Retina (tissue), 1 donor: ENCODE measurements at places on chromosomes 2 and 18.
A peak's percentile ranks its signal among the peaks of the same experiment; 100 is the strongest.

GRCh38 chr18:58581265-58581664 is 47.6 kb downstream of the ALPK2 start:
- no peak for DNase-seq

- no peak for DNase-seq
Observed at GRCh38 chr2:133240491-133241223, 327.6 kb downstream of the NCKAP5 start.

DNA sequence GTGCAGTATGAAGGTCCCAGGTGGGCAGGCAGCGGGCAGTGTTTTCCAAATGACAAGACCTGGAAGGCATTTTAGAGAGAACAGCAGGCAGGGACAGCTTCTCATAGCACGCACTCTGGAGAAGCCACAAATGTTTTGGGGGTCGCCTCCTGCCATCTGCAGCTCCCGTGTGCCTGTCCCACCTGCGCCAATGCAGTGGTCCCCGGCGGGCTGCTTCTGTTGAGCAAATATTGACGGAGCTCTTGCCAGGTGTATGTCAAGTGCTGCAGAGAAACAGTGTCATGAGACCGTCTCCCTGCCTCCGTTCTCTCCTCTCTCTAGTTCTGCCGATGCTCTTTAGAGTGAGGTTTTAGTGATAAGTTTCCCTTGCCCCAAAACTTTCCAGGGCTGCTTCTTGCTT is 174.8 kb downstream of the LDLRAD4 start:
- no peak for DNase-seq

GRCh38 chr2:207123335-207123744 is 42.4 kb downstream of the KLF7 start:
- peak; percentile 75 for DNase-seq

GRCh38 chr2:183696028-183696427 is 571.8 kb downstream of the NUP35 start:
- DNase-seq, result no peak

- DNase-seq, result peak; percentile 56
Observed at GRCh38 chr18:62183578-62184195, 3.2 kb downstream of the PIGN start.

DNA sequence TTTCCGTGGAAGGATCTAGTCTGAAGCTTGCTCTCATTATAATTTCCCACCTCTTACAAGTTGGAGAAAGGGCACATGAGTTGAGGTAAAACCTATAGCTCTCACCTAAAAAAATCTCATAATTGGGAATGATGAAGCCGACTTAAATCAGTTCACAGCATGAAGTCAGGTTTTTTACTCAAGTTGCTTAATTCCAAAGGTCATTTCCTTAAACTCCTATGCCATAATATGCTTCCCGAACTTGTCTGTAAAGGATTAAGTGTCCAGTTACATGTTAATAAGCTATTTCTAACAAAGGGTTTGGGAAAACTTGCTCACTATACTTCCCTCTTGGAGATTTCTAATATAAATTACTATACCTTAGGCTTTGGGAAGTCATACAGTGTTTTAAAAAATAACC is 481.2 kb downstream of the NUP35 start:
- DNase-seq, result no peak

DNA sequence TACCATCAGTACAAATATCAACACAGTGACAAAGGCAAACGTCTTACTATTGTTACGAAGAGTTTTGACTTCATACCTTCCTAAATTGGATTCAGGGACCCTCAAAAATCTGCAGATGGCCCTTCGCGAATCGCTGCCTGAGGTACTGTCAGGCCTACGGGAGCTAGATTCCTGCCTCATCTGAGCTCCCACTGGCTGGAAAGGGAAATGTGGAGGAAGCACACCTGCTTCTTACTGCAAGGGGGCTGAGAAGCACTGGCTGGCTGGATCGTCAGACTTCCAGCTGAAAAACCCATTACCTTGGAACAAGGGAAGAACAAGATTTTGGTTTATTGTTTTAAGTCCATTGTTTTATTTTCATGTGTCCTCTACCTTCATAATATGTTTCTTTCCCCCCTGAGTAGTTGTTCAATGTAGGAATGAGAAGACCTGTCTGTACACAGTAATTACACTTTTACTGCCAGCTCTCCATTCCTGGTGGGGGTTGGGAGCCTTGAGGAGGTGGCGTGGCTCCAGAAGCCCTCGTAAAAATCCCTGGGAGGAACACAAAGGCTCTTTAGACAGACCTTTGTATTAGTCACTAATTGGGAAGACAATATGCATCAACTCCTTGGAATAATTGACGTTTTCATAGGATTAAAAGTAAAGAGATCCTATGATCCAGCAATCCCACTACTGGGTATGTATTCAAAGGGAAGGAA is 124.1 kb upstream of the NOSTRIN start:
- DNase-seq, result no peak

DNA sequence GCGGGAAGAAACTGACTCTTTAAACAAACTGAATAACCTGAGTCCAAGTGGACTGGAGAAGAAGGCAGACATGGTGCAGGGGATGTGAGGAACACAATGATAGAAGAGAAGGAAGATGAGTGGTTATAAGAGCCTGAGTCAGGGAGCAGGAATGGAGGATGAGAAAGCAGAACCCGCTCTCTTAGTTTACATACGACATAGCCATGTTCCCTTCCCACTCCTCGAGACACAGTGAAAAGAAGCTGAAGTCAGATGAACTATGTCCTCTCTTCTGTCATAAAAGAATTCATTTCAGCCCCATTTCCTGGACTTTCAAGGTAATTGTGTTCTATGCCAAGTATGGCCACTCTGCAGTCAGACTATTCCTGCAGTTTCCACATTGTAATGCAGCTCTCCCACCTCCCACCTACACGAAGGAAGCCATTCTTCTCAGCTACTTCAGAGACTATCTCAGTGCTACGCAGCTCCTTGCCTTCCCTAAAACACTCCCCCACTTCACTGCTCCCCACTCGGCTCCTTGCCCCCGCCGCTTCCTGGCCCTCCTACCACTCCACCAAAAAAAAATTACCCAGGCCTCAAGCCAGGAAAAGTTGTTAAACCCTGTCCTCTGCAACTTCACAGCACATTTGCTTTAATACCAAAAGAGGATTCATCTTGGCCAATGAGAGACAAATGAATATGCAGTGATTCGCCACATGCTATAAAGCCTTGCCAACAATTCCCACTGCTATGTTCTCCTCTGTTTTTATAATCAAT is 323.4 kb upstream of the EPHA4 start:
- no peak for DNase-seq
